ENCODE measurements at places on chromosomes 2 and 18.

DNA sequence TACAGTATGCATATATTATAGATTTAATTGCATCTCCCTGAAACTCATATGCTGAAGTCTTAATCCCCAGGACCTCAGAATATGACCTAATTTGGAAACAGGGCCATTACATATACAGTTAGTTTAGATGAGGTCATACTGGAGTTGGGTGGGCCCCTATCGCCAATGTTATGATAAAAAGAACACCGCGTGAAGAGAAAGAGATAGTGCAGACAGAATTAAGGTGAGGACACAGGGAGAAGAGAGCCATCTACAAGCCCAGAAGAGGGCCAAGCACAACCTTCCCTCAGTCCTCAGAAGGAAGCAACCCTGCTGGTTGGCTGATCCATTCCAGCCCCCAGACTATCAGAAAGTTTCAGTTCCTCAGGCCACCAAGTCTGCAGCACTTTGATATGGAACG is 311.9 kb upstream of the RAB6C start:
- DNase-seq, result no peak

GRCh38 chr2:9552219-9553178 is 3.1 kb downstream of the ADAM17 start:
- DNase-seq, result no peak

DNA sequence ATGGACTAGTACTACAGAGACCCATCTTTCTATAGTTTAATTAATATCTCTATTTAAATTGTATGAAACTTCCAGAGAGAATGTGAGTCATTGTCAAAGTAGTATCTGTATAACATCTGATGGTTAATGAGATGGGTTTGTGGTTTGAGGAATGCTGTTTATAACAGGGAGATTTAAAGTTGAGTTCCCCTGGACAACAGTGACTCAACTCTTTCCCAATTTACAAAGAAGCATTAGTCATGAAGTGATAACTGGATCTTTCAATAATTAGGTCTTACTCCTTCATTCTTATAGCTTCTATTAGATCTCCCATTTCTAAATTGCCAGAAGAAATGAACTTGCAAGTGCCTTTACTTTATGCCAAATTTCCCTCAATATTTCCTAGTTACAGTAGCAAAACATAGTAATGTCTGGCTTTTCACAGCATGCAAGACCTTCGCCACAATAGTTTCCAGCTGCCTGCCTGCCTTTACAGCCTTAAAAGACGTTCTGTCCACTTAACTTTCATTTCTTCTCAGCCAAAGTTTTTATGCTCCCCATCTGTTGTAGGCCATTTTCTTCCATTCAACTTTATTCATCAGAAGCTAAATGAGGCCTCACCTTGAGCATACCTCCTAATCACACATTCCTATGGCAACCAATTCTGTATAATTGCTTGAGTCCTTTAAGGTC is 47.7 kb upstream of the WDR75 start:
- no peak for DNase-seq

- DNase-seq, result no peak
Observed at GRCh38 chr2:86301009-86301408, 36.4 kb downstream of the REEP1 start.

- DNase-seq, result no peak
Observed at GRCh38 chr2:118846953-118847761, at the start of gene EN1. EN1 (minus strand) TSS chr2:118847648; CDS start chr2:118847167, 481 bp downstream.

- no peak for DNase-seq
Observed at GRCh38 chr2:155715705-155716104, 616.8 kb downstream of the NR4A2 start.

DNA sequence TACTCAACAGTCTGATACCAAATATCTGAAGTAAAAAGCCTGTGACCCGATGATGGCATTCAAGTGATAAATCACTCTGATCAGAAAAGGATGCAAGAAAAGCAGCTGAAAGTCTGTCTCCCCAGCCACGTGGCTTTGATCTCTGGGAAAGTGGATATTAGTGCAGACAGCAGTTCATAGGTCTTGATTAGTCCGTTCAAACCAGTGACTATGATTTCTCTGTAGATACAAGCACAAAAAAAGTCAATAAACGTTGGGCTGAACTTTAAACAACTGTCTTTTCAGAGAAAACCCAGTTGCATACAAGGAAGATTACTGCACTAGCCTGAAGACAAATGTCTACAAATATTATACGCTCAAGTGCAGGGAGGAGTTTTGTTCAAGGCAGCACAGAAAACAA is 107.7 kb upstream of the CDC42EP3 start:
- no peak for DNase-seq

DNA sequence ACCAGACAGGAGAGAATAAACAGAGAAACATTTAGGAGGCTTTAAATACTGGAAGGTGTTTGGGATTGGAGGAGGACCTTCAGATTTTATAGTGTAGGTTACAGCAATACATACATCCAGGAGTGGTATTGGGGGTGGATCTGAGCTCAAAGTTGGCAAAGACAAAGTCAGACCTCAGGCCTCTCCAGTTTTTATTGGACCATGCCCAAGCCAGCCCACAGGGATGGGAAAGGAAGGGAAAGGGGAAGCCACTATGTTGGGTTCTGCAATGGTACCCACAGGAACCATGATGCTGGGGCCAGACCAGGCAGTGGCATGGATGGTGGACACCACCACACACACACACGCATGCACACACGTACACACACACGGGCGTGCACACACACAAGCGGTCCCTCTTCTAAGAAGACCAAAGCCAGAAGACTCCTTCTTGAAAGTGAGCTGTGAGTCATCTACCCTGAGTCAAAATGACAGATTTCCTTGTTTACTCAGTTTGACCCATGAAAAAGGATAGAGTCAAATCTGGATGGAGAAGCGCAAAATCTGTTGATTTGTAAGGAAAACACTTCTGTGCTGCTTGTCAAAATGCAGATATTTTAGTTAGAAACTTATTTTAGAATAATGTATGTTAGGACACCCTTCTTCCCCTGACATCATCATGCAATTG is 87.9 kb downstream of the TRABD2A start:
- DNase-seq, result no peak

DNA sequence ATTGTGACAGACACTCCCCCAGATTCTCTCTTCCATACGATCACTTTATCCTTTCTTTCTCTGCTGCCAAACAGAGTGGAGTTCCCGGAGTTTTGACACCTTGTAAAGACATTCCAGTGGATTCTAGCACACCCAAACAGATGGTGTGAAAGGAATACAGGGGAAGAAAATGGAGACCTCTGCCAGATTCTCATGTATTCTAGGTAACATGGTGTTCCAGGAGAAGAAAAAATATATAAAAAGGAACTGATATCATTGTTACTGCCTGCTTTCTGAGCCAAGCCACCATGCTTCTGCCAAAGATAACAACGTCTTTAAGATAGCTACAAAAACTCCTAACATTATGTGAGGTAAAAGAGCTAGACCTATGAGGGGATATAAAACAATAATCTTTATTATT is 136.5 kb downstream of the TXNL1 start:
- no peak for DNase-seq

DNA sequence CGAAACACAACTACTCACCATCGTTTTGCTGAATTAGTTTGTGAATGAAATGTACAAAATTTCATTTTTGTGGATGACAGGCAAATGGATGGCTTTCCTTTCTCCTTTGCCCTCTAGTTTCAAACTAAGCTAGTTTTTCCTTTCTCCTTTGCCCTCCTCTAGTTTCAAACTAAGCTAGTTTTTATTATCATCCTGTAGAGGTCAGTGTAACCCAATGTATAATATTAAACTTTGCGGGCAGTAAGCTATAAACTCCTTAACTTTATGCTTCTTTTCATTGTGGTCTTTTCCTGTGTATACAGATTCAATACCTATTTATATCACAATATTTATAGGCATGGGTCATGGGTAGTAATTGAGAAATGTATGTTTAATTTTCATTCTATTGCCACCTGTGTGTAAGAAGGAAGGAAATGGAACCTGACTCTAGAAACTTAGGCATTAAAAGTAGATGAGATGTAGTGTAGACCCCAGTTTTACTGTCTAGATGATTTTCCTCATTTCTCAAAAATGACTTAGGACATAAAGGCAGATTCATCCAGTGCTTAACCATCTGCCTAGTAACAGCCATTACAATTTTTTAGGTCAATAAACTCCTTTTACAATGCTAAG is 58.1 kb downstream of the MAP3K19 start:
- no peak for DNase-seq

DNA sequence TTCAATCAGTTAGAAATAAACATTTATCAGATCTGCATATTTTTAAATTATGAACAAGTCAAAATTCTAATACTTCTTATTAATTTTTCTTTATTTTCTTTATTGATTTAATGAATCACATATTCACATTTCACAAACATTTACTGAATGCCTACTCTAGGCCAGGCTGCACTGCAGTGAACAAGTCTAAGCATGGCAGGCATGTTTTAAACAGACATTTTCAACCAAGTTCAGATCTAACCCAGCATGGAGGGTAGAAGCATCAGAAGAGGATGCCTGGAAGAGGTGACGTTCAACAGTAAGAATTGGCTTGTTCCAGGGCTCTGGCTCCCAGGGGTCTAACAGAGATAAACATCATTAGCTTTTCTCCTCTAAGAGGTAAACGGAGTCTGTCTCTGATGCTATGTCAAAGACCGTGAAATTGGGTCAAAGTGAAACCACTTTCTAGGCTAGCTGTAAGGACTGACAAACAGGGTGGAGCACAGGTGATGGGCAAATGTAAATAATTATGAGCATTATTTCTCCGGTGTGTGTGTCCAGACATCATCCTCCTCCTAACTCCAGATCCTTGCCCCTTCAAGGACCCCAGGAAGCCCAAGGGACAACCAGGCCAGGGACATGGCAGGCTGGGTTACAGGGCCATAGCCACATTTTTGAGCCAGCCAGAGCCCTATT is 50.6 kb downstream of the UNC50 start:
- no peak for DNase-seq

- peak; percentile 71 for DNase-seq
Observed at GRCh38 chr18:3771121-3771971, 321.4 kb downstream of the TGIF1 start.

DNA sequence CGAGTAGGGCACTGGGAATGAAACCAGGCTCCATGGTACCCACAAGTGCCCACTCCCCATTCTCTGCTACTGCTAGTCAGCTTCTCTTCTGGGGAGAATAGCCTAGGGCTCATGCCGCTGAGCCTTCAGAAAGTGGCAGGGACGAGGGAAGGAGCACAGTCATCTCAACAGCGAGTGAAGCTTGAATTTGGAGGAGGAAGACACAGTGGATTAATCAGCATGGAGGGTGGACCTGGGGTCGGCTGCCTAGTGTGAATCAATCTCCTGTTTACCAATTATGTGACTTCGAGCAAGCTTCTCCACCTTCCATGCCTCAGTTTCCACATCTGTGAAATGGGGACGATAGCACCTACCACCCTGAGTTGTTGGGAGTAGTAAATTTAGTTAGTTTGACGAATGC is 157.0 kb downstream of the SEPTIN10 start:
- DNase-seq, result no peak

- no peak for DNase-seq
Observed at GRCh38 chr2:196288006-196288538, 116.7 kb upstream of the STK17B start.

- no peak for DNase-seq
Observed at GRCh38 chr2:39779927-39780326, 869 bp upstream of the THUMPD2 start.

DNA sequence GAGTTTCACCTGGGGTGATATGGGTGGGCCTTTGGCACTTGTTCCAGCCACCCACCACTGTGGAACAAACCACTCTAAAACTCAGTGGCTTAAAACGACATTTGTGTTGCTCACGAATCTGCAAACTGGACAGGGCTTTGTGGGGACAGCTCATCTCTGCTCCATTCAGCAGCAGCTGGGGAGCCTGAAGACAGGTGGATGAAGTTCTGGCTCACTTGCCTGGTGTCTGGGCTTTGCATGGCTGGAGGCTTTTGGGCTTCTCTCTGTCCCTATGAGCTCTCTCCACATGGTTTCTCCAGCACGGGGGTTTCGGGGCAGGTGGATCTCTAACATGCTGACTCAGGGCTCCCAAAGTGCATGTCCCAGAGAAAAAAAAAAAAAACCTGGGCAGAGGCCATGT is 93.0 kb upstream of the GLI2 start:
- no peak for DNase-seq

- no peak for DNase-seq
Observed at GRCh38 chr18:32420084-32420750, 50.5 kb downstream of the GAREM1 start.

DNA sequence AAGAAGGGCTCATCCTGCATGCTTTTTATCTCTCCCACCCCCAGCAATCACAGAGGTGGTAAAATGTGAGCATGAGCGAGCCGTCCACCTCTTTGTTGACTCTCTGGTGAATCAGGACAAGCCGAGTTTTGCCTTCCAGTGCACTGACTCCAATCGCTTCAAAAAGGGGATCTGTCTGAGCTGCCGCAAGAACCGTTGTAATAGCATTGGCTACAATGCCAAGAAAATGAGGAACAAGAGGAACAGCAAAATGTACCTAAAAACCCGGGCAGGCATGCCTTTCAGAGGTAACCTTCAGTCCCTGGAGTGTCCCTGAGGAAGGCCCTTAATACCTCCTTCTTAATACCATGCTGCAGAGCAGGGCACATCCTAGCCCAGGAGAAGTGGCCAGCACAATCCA is 19.5 kb downstream of the LIPG start:
- no peak for DNase-seq

- DNase-seq, result no peak
Observed at GRCh38 chr18:49795612-49796552, 17.5 kb downstream of the ACAA2 start.

GRCh38 chr2:221482666-221483455 is 89.2 kb downstream of the EPHA4 start:
- no peak for DNase-seq

DNA sequence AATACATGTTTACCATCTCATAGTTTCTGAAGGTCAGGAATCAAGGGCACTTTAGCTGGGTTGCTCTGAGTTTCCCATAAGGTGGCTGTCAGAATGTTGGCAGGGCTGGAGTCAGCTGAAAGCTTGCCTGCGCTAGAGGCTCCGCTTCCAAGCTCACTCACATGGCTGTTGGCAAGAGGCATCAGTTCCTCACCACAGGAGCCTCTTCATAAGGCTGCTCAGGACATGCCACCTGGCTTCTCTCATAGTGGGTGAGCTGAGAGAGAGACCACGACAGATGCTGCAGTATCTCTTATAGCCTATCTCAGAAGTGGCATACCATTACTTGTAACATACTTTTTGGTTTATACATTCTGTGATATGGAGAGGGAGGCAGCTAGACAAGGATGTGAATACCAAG is 7.2 kb downstream of the HADHB start:
- DNase-seq, result no peak

GRCh38 chr18:49214058-49214457 is 246.4 kb downstream of the DYM start:
- no peak for DNase-seq

DNA sequence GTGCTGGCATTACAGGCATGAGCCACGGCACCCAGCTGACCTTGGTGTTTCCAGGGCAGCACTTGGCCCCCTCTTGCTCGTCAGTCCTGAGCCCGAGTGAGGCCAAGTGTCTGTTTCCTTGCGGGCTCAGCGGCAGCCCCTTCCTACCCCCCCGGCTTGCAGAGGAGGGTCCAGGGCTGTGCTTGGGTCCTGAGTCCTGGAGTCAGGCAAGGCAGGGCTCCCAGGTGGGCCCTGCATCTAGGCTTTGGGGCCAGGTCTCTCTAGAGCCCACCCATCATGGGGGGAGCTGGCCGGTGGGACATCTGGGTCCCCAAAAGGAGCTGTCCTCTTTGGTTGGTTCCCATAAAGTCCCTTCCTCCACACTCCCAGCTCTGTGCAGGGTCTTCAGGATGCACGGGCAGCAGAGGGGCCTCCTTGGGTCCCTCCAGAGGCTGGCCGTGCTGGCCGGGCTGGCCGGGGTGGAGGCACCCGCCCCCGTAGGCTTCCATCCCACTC is 63.7 kb upstream of the HPCAL1 start:
- DNase-seq, result no peak

GRCh38 chr2:239264838-239265651 is 135.8 kb downstream of the HDAC4 start:
- DNase-seq, result no peak

- DNase-seq, result no peak
Observed at GRCh38 chr2:182006595-182007341, 21.1 kb downstream of the PPP1R1C start.
